ENCODE measurements at places on chromosomes 13 and 19.

- no peak for DNase-seq
Measured at GRCh38 chr13:23901365-23901764, 4.1 kb upstream of the C1QTNF9B start.

- DNase-seq = no peak
Measured at GRCh38 chr13:86900906-86901305, 770.3 kb upstream of the SLITRK5 start.

DNA sequence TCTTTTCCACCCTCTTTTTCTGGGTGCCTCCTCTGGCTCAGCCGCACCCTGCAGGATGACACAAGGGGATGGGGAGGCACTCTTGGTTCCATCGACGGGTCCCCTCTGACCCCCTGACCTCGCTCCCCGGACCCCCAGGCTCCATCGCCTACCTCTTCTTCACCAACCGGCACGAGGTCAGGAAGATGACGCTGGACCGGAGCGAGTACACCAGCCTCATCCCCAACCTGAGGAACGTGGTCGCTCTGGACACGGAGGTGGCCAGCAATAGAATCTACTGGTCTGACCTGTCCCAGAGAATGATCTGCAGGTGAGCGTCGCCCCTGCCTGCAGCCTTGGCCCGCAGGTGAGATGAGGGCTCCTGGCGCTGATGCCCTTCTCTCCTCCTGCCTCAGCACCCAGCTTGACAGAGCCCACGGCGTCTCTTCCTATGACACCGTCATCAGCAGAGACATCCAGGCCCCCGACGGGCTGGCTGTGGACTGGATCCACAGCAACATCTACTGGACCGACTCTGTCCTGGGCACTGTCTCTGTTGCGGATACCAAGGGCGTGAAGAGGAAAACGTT, 24.0 kb downstream of the LDLR start:
- DNase-seq = no peak

GRCh38 chr13:45219123-45219891, 18.5 kb upstream of the KCTD4 start:
- DNase-seq = no peak

DNA sequence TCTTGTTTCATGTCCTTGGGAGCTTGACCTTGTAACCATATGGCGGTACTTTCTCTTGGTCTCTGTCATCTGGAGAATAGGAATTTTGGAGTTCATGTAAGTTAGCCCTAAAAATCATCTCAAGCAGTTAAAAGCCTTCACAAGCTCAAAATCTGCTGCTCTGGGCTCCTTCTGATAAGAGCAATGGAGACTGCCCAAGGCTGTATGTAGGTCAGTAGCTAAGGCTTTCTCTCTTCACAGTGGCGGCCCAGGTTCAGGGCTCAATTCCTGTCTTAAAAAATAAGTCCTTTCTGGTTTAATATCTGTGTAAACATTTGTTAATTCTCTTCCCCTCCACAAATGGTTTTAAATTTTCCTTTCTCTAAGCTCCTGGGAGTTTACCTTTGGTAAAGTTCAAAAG, 45.3 kb upstream of the ANKRD10 start:
- no peak for DNase-seq

GRCh38 chr19:18304458-18305310, 18.2 kb downstream of the LSM4 start:
- DNase-seq = peak; percentile 65
